ENCODE measurements at places on chromosomes 4 and X.

DNA sequence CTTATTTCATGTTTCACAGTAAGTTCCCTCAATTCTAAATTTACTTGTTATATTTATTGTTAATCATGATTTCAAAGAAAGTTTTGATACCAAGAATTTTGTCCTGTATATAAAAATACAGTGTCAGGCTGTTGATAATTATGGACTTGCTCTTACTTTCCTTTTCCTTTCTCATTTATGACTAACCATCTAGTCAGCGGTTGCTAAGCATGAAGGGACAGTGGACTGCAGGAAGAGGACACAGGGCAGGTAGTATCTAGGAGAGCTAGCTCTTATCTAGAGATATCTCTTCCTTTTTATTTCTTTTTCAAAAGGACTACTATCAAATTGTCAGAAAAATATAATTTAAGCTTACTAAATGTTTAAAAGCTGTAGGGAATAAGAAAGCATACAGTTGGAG, 1.6 kb downstream of the OPRPN start:
- no peak for DNase-seq

GRCh38 chr4:99205153-99205979, 13.7 kb downstream of the ADH6 start:
- no peak for DNase-seq

DNA sequence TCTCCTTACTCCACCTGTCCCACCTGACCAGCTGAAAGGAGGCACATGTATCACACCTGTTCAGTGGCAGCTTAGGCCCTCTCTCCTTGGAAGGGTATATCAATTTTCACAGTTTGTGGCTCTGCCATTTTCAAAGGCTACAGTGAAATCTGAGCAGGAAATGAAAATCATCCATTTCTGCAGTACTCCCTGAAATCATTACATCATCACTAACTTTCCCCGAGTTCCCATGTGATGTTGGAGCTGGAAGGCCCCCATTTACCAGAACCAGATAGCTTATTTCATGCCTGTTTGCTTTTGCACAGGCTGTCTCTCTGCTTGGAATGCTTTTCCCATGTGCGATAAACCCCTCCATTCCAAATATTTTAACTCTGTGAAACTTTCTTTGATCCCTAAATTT, 31.0 kb upstream of the STX18 start:
- DNase-seq = no peak

- no peak for DNase-seq
Observed at GRCh38 chr4:140819610-140820009, 63.4 kb upstream of the TBC1D9 start.

DNA sequence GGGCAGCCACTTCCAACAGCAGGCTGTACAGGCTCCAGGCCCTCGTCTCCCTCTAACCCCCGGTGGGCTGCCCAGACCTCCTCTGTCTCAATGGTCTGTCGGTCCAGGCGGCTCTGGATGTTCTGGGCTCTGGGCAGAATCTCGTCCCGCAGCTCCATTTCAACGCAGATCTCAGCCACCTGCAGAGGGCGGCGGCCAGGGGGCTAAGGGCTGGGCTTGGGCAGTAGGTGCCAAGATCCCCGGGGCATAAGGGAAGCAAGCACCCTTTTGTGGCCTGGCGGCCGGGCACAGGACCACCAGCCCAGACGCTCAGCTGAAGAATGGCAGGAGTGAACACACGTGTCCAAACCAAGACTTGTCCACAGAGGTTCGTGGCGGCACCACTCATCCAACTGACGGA, 9.2 kb downstream of the AVPR2 start:
- DNase-seq = no peak

- peak; percentile 31 for DNase-seq
Observed at GRCh38 chrX:112840382-112841113, at the start of gene AMOT. Gene AMOT, minus strand, starts transcription at chrX:112840831. Its CDS starts 17,705 bp downstream, at chrX:112823126.

GRCh38 chrX:24085101-24085500, 30.3 kb downstream of the EIF2S3 start:
- no peak for DNase-seq

GRCh38 chr4:3382251-3382650, 59.5 kb upstream of the HGFAC start:
- no peak for DNase-seq

DNA sequence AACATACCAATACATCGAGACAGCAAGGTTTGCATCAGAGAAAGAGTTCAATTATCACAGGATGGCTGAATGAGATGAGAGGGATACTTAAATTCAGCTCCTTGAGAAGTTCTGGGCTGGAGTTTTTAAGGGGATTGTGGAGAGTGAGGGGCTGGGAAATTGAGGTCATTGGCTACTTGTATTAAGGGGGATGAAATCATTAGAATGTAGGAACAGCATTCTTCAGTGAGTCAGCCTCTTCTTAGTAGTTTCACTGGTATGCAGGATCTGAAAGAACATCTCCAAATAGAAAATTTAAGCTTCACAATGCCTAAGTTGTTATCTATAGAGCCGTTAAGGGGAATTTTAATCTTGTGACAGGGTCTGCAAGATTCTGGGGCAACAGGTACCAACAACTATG, 211.6 kb upstream of the TAPT1 start:
- no peak for DNase-seq

- no peak for DNase-seq
Observed at GRCh38 chr4:6331018-6331417, 61.4 kb downstream of the WFS1 start.

- peak; percentile 63 for DNase-seq
Observed at GRCh38 chr4:244471-244870, 60.8 kb downstream of the ZNF732 start.

DNA sequence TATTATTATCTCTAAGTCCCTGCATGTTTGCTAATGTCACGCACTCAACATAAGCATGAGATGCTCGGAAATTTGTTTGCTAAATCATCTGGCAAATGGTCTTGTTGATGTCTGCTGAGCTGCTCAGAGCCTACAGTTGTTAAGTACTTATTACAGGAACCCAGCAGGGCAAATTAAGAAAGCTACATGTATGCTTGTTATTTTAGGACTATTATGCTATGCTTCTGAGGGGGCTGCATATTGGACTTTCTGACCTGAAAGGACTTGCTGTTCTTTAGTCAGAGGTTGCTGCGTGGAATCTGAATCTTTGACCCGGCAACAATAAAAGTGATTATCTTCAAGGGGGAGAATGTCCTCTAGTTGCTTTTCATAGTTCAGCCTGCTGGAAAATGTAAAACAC, 36.3 kb upstream of the TENM3 start:
- no peak for DNase-seq

DNA sequence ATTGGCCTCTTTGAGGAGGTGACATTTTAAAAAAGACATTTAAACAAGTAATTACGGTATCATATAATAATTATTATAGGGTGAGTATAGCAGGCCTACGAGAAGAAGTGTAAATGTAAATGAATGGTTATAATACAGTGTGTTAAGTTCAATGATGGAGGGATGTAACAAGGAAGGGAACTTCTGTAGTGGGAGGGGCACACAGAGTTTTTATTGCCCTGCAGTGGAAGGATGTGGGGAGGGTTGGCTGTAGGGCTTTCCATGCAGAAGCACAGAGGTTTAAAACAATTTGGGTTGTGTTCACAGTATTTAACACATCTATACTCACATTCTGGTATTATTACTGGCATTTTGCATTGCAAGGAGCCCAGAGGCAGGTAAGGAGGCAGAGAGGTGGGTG, 41.1 kb downstream of the AFF1 start:
- DNase-seq = no peak

DNA sequence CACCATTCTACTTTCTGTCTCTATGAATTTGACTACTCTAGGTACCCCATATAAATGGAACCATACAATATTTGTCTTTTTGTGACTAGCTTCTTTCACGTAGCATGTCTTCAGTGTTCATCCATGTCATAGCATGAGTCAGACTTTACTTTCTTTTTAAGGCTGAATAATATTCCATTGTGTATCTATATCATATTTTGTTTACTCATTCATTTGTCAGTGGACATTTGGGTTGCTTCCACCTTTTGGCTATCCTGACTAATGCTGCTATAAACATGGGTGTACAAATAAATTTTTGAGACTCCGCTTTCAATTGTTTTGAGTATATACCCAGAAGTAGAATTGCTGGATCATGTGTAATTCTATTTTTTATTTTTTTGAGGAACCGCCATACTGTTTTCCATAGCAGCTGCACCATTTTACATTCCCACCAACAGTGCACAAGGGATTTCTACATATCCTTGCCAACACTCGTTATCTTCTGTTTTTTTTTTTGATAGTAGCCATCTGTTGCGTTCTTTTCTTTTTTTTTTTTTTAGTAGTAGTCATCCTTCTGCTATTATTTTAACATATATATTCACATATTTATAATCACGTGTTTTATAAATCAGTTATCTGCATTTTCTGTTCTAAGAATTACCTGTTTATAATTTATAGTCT, 158.0 kb upstream of the MED14 start:
- no peak for DNase-seq

GRCh38 chr4:72094059-72094797, 62.4 kb downstream of the NPFFR2 start:
- no peak for DNase-seq

- no peak for DNase-seq
Observed at GRCh38 chr4:130395871-130396270, 1299.9 kb downstream of the C4orf33 start.

- DNase-seq = no peak
Observed at GRCh38 chrX:53263597-53264094, 17.7 kb downstream of the IQSEC2 start.

- no peak for DNase-seq
Observed at GRCh38 chrX:143455046-143455445, 62.2 kb downstream of the SPANXN3 start.

GRCh38 chr4:102474736-102475504, 26.2 kb upstream of the NFKB1 start:
- DNase-seq = no peak

- no peak for DNase-seq
Observed at GRCh38 chrX:74187211-74187610, 116.8 kb upstream of the ZCCHC13 start.

- no peak for DNase-seq
Observed at GRCh38 chr4:137678796-137679195, 146.5 kb upstream of the PCDH18 start.

GRCh38 chrX:12988797-12989196, 13.9 kb downstream of the TMSB4X start:
- no peak for DNase-seq

GRCh38 chr4:154551872-154552686, 1.9 kb upstream of the PLRG1 start:
- peak; percentile 71 for DNase-seq

DNA sequence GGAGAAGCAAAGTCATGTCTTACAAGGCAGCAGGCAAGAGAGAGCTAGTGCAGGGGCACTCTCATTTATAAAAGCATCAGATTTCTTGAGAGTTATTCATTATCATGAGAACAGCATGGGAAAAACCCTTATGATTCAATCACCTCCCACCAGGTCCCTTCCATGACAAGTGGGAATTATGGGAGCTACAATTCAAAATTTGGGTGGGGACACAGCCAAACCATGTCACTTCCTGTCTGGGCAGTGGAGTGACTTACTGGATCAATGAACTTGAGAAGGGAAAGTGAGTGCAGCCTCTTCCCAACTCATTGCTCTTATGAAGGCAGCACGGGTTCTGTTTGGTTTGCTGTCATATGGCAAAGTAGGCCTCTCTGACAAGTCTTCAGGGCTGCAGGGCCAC, 261.8 kb upstream of the TAPT1 start:
- no peak for DNase-seq

DNA sequence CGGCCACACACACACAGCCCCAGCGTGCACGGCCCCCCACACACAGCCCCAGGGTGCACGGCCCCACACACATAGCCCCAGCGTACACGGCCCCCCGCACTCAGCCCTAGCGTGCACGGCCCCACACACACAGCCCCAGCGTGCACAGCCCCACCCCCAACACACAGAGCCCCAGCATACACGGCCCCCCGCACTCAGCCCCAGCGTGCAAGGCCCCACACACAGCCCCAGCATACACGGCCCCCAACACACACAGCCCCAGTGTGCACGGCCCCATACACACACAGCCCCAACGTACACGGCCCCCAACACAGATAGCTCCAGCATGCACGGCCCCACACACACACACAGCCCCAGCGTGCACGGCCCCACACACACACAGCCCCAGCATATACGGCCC, 17.6 kb downstream of the GAK start:
- no peak for DNase-seq

GRCh38 chrX:155666741-155667140, 54.0 kb upstream of the TMLHE start:
- DNase-seq = no peak

- no peak for DNase-seq
Observed at GRCh38 chrX:48689208-48689920, 5.8 kb downstream of the WAS start.

- DNase-seq = no peak
Observed at GRCh38 chr4:109065006-109065405, 237.5 kb downstream of the COL25A1 start.

- no peak for DNase-seq
Observed at GRCh38 chr4:53013873-53014775, 152.0 kb downstream of the RASL11B start.

DNA sequence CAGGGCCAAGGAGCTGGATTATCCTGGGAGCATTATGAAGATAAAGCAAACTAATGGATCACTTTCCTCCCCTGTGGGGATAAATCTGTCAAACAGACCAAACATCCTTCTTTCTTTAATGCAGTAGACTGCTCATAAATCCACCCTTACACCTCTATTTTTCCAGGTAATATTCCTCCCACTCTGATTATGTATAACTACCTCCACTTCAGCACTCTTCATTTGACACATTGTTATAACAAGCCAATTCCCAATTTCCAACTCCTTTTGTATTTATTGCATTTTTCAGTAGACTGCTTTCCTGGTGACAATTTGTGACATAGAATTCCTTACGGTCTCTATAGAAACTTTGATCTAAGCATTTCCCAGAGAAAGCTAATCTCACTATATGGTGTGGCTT, 115.0 kb upstream of the PRKG2 start:
- no peak for DNase-seq

GRCh38 chr4:38904090-38904666, 36.6 kb downstream of the FAM114A1 start:
- DNase-seq = no peak

- no peak for DNase-seq
Observed at GRCh38 chr4:44817930-44818329, 91.6 kb upstream of the GNPDA2 start.

GRCh38 chrX:45769761-45770582, 569.3 kb upstream of the DIPK2B start:
- DNase-seq = no peak

DNA sequence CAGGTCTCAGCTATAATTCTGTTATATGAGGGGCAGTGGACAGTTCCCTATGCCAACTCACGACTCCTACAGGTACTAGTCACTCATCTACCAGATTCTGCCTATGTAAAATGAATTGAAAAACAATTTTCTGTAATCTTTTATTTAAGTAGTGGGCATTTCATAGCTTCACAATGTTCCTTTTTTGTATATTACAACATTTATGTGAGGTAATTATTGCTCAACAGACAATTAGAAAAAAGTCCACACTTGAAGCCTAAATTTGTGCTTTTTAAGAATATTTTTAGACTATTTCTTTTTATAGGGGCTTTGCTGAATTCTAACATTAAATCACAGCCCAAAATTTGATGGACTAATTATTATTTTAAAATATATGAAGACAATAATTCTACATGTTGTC, 20.4 kb downstream of the EREG start:
- no peak for DNase-seq
